ENCODE measurements at places on chromosomes 13 and 19. TPM values are rescaled to one million over a fixed set of nuclear protein-coding genes. Genes with fewer than 3 reads are reported as not detected.

- DNase-seq, result no peak
Measured at GRCh38 chr19:33316541-33317264, 14.4 kb upstream of the CEBPA start.

- DNase-seq, result no peak
Measured at GRCh38 chr13:74067818-74068217, 66.4 kb downstream of the KLF12 start.

DNA sequence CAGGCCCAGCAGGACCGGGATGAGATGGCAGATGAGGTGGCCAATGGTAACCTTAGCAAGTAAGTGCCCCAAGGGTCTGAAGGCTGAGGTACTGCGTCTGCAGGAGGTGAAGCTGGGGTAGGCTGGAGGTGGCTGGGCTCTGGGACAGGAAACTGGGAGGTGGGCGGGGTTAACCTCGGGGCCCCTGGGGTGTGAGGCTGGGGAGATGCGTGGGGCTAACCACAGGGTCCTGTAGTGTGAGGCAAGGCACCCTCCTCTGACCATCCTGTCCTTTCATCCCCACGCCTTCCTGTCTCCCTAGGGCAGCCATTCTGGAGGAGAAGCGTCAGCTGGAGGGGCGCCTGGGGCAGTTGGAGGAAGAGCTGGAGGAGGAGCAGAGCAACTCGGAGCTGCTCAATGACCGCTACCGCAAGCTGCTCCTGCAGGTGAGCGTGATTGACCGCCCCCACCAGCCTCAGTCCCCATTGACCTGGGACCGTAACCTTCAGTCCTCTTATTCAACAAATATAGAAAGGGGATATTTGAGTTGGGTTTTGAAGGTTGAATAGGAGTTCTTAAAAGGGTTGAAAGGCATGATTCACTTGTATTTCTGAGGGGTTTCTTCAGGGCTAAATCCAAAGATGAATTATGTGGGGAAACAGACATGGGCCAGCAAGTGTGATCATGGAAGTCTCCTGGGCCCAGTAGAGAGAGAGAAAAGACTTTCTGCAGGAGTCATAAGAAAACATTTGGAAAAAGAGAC lies 35.7 kb downstream of the KCNC3 start:
- no peak for DNase-seq

GRCh38 chr13:57224414-57224813 lies 57.4 kb downstream of the PRR20E start:
- DNase-seq, result no peak

DNA sequence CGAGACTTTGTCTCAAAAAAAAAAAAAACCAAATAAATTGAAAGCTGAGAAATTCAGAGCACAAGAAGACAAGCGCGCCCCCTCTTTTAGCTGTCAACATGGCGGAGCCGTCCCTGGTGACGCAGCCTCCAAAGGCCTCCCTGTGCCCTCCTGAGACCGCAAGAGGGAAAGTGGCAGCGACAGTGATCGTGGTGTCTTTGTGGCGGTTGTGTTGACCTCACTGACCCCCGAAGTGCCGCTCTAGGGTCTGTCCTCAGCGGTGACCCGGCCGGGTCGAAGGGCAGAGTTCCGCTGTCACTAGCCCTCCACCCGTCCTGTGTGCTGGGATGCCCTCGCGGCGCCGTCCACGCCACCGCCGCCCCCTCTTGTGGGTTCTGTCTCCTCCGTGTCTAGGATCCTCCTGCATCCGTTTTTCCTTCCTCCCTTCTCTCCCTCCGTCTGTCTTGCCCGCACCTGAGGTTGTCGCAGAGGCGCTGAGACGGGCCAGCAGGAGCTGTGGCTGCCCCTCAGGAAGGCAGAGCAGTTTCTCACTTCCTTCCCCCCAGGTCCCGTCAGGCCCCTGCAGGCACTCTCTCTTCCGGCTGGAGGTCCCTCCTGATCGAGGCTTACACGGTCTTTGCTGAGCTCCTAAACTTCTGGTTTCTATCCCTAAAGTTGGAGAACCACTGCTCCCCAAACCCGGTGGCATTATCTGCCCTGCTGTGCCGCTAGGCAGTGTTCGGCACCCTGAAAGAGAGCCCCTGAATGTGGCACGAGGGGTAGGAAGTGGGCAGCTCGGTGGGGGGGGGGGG lies 7.2 kb downstream of the UHRF1 start:
- no peak for DNase-seq

- no peak for DNase-seq
Measured at GRCh38 chr13:101736566-101736965, 284.1 kb downstream of the ITGBL1 start.

DNA sequence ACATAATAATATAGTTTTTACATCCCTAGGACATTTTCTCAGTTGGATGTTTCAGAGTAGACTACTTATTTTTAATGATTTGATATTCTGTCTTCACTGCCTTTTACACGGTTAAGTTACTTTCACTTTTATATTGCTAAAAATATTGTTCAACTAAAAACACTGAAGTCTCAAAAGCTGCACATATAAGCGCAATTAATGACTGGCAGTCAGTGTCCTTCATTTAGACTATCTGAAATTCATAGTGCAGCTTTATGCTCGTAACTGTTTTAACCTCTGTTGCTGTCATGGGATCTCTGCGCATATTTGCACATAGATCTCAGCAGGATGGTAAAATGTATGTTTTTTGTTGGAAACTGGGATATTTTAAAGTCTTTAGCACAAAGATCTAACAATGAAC lies 864.3 kb downstream of the SLITRK6 start:
- no peak for DNase-seq

- DNase-seq, result no peak
Measured at GRCh38 chr19:15702534-15702930, 25.3 kb upstream of the OR10H2 start.

- no peak for DNase-seq
Measured at GRCh38 chr19:6886277-6886897, 992 bp upstream of the ADGRE1 start.

- no peak for DNase-seq
Measured at GRCh38 chr13:95319551-95320274, 18.5 kb upstream of the ABCC4 start.

DNA sequence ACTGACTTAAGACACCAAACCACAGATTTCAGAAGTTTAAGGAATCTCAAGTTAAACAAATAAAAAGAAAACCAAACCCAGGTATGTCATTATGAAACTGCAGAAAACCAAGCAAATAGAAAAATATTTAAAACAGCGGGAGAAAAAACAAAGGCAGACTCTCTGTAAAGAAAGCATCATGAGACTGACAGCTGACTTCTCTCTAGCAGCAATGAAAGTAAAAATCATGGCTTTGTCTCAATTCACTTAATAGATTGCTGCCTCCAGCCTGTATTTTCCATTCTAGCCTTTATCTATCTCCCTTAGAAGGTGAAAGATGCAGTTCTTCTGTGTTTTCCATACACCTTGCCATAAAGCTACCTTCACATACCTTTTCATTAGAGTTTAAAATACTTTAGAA lies 131.1 kb upstream of the IPO5 start:
- no peak for DNase-seq

C19orf73 gene
- 0.36 TPM for polyA plus RNA-seq

NMRK2 gene
- polyA plus RNA-seq, result not detected

B3GNT8 gene
- polyA plus RNA-seq, result 0.29 TPM

ZNF177 gene
- 2.3 TPM for polyA plus RNA-seq

PRTN3 gene
- not detected for polyA plus RNA-seq

NLRP4 gene
- not detected for polyA plus RNA-seq
